ENCODE measurements at places on chromosomes 2 and 18. TPM values are rescaled to one million over a fixed set of nuclear protein-coding genes. Genes with fewer than 3 reads are reported as not detected.

The GMPPA gene
- total RNA-seq, result 38.7 TPM

The AQP4 gene
- not detected for total RNA-seq

The LRRC30 gene
- total RNA-seq, result not detected

The CFC1 gene
- not detected for total RNA-seq

The RIT2 gene
- total RNA-seq, result not detected

The ASXL3 gene
- not detected for total RNA-seq

The GKN2 gene
- 4.3 TPM for total RNA-seq

The REG1B gene
- total RNA-seq, result not detected

The SERPINB11 gene
- not detected for total RNA-seq

The IGFBP2 gene
- 90.1 TPM for total RNA-seq

The CNDP1 gene
- total RNA-seq, result not detected

The LYPD1 gene
- 12.0 TPM for total RNA-seq

The FASTKD1 gene
- 25.8 TPM for total RNA-seq

The TANK gene
- 60.0 TPM for total RNA-seq

The NETO1 gene
- total RNA-seq, result not detected

The CYP26B1 gene
- total RNA-seq, result 16.2 TPM

The ERCC3 gene
- 46.3 TPM for total RNA-seq

The CDK5R2 gene
- total RNA-seq, result 2.3 TPM

The PAIP2B gene
- total RNA-seq, result 0.36 TPM

The UCN gene
- 2.0 TPM for total RNA-seq

The C2orf68 gene
- 29.3 TPM for total RNA-seq

The LIMS4 gene
- 0.62 TPM for total RNA-seq

The CENPA gene
- total RNA-seq, result 46.7 TPM

The ABCG5 gene
- total RNA-seq, result not detected

The CYP27C1 gene
- 4.2 TPM for total RNA-seq

The KCNJ13 gene
- not detected for total RNA-seq

The ALKAL2 gene
- not detected for total RNA-seq

The CRYGC gene
- not detected for total RNA-seq

The SPR gene
- total RNA-seq, result 83.9 TPM

The ACMSD gene
- total RNA-seq, result not detected

The RSAD2 gene
- total RNA-seq, result 0.27 TPM

The MBD2 gene
- 59.0 TPM for total RNA-seq

The CDKL4 gene
- total RNA-seq, result not detected

The CREG2 gene
- total RNA-seq, result 9.9 TPM

The FSIP2 gene
- not detected for total RNA-seq

The PRKAG3 gene
- not detected for total RNA-seq

The MC2R gene
- not detected for total RNA-seq

The IL36RN gene
- total RNA-seq, result 0.13 TPM

The KCNG2 gene
- total RNA-seq, result not detected

The CEP68 gene
- 10.4 TPM for total RNA-seq

The COL5A2 gene
- 46.6 TPM for total RNA-seq

The UGT1A3 gene
- 0.19 TPM for total RNA-seq

The GAREM1 gene
- 4.4 TPM for total RNA-seq

The IL36G gene
- not detected for total RNA-seq

The UNC80 gene
- not detected for total RNA-seq

The DSG2 gene
- total RNA-seq, result 69.7 TPM

The NAGK gene
- total RNA-seq, result 79.7 TPM

The PIEZO2 gene
- 1.3 TPM for total RNA-seq

The NEUROD1 gene
- total RNA-seq, result not detected

The CMPK2 gene
- 1.3 TPM for total RNA-seq

The C2orf66 gene
- 0.11 TPM for total RNA-seq

The DOK6 gene
- total RNA-seq, result not detected

The PSTPIP2 gene
- 0.34 TPM for total RNA-seq

The WDSUB1 gene
- total RNA-seq, result 8.0 TPM

The ECEL1 gene
- 0.20 TPM for total RNA-seq

The PCARE gene
- not detected for total RNA-seq

The DSG4 gene
- not detected for total RNA-seq

The CXCR1 gene
- total RNA-seq, result not detected

The ASAP2 gene
- 39.8 TPM for total RNA-seq
